ENCODE measurements at places on chromosomes 11 and 22. TPM values are rescaled to one million over a fixed set of nuclear protein-coding genes. Genes with fewer than 3 reads are reported as not detected.

- no peak for DNase-seq
Measured at GRCh38 chr22:23579870-23580575, at the start of gene IGLL1. IGLL1 (minus strand) TSS chr22:23580290; CDS start chr22:23580190, 100 bp downstream.

GRCh38 chr11:12376259-12377081 lies 901 bp upstream of the PARVA start:
- DNase-seq, result peak; percentile 93

- DNase-seq, result no peak
Measured at GRCh38 chr11:65060913-65061408, 2.6 kb upstream of the NAALADL1 start.

DNA sequence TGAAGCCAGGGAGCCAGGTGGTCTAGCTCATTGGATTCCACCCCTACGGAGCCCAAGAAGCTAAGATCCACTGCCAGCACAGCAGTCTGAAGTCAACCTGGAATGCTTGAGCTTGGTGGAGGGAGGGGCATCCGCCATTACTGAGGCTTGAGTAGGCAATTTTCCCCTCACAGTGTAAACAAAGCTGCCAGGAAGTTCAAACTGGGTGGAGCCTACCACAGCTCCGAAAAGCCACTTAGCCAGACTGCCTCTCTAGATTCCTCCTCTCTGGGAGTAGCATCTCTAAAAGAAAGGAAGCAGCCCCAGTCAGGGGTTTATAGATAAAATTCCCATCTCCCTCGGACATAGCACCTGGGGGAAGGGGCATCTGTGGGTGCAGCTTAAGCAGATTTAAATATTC lies 620.3 kb downstream of the NELL1 start:
- DNase-seq, result no peak

DNA sequence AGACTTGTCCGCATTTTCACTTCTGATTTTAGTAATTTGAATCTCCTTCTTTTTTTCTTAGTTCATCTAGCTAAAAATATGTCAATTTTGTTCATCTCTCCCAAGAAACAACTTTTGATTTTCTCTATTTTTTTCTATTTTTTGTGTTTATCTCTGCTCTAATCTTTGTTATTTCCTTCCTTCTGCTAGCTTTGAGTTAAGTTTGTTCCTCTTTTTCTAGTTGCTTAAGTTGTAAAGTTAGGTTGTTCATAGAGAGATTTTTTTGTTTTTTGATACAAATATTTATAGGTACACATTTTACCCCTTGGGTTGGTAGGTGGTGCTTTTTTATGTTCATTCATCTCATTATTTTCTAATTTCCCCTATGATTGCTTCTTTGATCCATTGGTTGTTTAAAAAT lies 22.1 kb upstream of the XKR3 start:
- DNase-seq, result no peak

DNA sequence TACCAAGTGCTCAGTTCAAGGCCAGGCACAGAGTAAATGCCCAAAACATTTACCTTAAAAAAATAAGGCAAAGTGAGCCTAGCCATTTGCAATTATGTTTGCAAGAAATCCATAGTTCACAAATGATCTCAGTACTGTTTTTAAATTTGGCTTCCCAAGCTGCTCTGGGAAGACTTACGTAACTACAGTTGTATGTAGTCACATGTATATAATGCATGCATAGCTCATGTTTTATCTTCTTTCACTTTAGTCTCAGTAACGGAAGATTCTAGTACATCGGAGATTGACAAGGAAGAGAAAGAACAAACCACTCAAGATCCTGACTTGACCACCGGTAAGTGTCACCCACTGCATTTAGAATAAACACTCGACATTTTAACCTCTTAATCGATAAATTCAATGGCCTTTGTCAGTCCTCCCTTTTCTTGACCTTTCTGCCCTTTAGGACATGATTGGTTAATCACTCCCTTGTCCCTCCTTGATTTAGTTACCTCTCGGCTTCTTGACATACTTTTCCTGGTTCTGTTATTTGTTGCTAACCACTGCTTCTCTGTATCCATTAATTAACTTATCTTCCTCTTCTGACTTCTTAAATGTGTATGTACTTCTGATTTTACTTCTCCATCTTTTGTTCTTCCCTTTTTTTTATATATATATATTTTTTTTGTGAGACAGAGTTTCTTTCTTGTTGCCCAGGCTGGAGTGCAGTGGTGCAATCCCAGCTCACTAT lies 18.0 kb upstream of the JHY start:
- DNase-seq, result peak; percentile 0

DNA sequence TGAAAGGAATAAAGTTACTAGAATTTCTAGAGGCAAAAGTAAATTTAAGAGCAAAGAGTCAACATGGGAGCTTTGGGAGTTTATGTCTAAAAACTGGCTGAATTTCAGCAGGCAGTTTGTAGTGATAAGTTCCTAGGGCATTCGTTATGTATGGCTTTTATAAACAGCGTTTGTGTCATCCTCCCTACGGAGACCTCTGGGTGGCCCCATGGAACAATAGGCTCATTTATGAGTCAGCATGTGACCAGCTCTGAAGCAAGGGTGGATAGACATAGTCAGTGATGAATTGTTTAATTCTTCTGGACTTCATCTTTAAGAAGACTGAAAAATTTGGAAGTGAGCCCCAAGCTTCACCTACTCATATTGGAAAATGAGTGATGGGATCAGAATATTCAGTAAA lies 37.1 kb downstream of the SVIP start:
- no peak for DNase-seq

GRCh38 chr11:117428186-117428855 lies 100.7 kb downstream of the CEP164 start:
- no peak for DNase-seq

DNA sequence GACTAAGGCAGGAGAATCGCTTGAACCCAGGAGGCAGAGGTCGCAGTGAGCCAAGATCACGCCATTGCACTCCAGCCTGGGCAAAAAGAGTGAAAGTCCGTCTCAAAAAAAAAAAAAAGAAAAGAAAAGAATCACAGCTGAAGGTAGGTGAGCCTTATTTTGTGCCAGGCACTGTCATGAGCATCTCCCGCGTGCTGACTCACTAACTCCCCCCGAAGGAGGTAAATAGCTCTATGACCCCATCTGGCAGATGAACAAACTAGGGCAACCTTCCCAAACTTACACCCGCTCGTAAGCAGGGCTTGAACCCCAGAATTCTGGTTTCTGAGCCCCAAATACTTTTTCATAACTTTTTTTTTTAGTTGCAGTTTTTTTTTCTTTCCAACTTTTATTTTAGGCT lies 60.3 kb downstream of the ANO1 start:
- no peak for DNase-seq

GRCh38 chr11:114057605-114058004 lies 1.9 kb upstream of the ZBTB16 start:
- no peak for DNase-seq

- no peak for DNase-seq
Measured at GRCh38 chr11:6455070-6455469, 14.3 kb upstream of the HPX start.

DNA sequence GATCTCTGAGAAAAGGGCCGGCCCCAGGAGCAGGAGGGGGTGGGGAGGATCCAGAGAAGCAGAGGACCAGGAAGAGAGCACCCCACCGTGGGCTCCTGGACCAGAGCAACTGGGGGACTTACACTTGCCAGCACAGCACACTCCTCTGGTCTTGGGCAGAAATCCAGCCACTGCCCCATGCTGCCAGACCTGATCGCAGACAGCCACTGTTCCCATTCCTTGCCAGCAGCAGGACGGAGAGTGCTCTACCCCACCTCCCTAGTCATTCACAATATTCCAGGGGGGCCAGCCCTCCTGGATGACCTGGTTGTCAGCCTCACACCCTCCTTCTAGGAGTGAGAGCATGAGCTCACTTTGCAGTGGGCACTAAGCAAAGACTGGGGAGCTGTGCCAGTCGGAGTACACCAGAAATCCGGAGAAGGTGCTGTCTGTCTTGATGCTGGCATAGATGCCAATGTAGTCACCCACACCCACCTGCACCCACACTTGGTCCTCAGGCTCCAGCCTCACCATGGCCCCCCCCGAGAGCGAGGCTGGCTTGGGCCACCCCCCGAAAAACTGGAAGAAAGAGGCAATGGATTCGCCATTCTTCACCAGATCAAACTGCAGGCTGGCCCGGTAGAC lies 1.6 kb downstream of the C1QTNF5 start:
- no peak for DNase-seq

DNA sequence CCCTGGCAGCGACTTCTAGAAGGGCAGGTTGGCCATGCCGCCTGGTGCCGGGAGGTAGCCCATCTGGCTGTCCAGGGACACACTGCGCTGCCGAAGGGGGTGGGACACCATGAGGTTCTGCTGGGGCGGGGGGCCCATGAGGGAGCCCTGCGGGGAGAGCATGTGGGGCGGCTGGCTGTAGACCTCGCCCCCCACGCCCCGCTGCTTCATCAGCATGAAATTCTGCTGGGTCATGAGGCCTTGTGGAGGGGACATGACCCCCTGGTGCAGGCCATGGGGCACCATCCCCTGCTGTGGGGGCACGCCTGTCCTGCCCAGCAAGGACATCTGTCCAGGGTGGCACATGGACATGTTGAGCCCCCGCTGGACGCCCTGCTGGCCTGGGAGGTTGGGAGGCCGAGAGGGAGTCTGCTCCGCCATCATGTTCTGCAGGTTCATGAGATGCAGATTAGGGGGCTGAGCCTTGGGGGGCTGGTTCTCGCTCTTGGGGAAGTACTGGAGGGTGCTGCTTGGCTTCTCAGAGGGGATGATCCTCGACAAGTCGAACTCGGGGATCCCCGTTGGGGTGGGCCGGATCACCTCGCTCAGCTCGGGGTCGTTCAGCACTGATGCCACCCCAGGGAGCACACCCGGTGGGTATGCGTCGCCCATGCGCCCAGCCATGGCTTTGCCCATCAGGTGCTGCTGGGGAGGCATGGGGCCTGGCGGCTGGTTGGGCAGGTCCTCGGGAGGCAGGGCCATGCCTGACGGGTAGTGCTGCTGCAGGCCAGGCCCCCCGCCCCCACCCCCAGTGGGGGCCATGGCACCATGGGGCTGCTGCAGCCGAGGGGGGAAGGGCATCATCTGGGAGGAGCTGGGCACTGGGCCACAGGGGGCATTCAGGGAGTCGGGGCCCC lies 15.0 kb downstream of the CXCR5 start:
- DNase-seq, result no peak

DNA sequence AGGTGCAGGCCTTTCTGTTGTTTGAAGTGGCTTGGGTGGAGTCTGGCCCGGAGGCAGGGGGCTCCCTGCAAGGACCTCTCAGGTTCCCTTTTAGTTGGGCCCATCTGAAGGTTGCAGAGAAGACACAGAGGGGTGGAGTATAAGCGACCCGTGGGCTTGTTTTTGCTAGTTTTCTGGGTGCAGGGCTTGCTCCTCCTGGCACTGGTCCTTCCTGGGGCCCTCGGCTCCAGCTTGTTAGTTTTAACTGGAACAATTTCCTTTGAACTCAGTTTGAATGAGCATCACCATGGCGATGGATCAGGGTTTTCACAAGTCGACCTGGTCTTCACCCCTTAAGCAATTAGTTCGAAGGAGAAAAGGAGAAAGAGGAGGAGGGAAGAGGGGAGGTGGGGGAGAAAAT lies 28.5 kb upstream of the OAF start:
- peak; percentile 84 for DNase-seq

DNA sequence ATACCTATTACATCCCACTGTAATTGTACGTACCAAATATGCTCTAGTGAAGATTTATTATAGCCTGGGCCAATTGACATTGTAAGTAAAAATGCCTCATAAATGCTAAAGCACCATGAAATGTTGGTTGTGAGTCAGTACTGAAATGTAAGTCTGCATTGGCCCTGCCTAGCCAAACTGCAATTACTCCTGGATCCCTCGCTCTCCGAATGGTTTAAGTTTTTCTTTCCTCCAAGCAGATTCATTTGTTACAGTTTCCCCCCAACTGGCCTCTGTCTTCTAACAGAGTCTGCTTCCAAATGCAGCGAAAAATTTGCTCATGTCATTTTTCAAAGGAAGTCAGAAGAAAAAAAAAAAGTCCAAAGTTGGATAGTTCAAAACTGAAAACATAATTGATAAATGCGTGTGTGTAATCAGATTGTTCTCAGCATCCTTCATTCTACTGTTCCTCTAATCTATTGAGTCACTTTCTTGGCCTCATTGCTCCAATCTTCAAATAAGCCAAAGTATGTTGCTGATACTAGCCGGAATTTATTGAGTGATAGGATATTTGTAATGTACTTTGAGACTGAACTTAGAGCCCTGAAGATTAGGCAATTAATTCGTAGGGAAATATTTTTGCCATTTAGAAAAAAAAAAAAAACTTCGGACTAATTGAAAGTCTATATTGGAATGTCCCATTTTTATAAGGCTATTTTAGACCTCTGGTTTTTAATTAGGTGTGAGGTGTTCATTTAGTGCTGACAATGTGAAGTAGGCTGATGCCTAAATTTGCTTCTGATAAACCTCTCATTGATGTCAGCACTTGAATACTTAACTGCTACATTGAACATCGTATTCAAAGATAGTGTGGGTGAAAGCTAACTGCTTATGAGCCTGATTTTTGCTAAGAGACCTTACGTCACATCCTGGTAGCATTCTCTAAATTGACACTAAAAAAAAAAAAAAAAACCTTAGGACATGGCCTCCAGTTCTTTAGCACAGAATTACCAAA lies 93.4 kb downstream of the WT1 start:
- no peak for DNase-seq

GRCh38 chr11:68436985-68437926 lies 23.3 kb upstream of the PPP6R3 start:
- DNase-seq, result no peak

DNA sequence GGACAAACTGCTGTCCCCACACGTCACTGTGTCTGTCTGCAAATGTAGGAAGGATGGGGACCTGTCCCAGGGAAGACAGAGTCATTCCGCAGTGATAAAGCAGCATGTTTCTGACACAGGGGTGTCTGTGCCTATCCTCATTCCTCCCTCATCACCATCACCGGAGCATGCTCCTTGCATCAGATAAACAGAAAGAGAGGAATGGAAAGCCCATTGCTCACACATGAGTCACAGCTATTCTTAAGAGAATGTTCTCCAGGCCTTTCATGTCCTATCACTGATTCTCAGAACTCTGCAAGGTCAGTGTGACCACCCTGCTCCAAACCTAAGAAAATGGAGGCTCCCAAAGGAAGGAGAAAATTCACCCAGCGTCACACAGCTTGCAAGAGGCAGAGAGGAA lies 38.9 kb downstream of the ZNF195 start:
- DNase-seq, result no peak

- DNase-seq, result no peak
Measured at GRCh38 chr11:8068605-8069221, 12.3 kb upstream of the TUB start.

KRTAP5-11 gene
- not detected for total RNA-seq

OR51B5 gene
- not detected for total RNA-seq

PIWIL4 gene
- 4.4 TPM for total RNA-seq

ZBTB16 gene
- 175 TPM for total RNA-seq

CCDC116 gene
- 0.99 TPM for total RNA-seq

HPX gene
- 0.52 TPM for total RNA-seq

OR8U1 gene
- total RNA-seq, result not detected

All from esophagus muscularis mucosa (tissue), 4 donors.